ENCODE measurements at places on chromosomes 5 and 9. TPM values are rescaled to one million over a fixed set of nuclear protein-coding genes. Genes with fewer than 3 reads are reported as not detected.

The SHOC1 gene
- total RNA-seq, result not detected

The ADRB2 gene
- total RNA-seq, result 0.61 TPM

The COQ4 gene
- total RNA-seq, result 51.3 TPM

The TSSK1B gene
- not detected for total RNA-seq

The SKP2 gene
- total RNA-seq, result 24.3 TPM

The OLFML2A gene
- 25.3 TPM for total RNA-seq

The TLX3 gene
- total RNA-seq, result not detected

The CPLANE1 gene
- total RNA-seq, result 4.4 TPM

The KCNN2 gene
- total RNA-seq, result 0.15 TPM

The FAM219A gene
- 19.2 TPM for total RNA-seq

The CDH9 gene
- total RNA-seq, result not detected

The TMEM232 gene
- 0.24 TPM for total RNA-seq

All from A549 treated with DMSO at 1 μM for 4 hours (cell line).